ENCODE measurements at places on chromosomes 2 and 18.

GRCh38 chr2:140401056-140401455, 1620.9 kb upstream of the NXPH2 start:
- DNase-seq, result no peak

- DNase-seq, result no peak
Measured at GRCh38 chr2:85560812-85561279, 447 bp downstream of the GGCX start.

- DNase-seq, result no peak
Measured at GRCh38 chr2:224910574-224910925, 131.7 kb downstream of the DOCK10 start.

- no peak for DNase-seq
Measured at GRCh38 chr2:45872211-45872610, 220.7 kb downstream of the PRKCE start.
